Left kidney (tissue), 8 donors: ENCODE measurements at places on chromosomes 4 and X. TPM values are rescaled to one million over a fixed set of nuclear protein-coding genes. Genes with fewer than 3 reads are reported as not detected.

DNA sequence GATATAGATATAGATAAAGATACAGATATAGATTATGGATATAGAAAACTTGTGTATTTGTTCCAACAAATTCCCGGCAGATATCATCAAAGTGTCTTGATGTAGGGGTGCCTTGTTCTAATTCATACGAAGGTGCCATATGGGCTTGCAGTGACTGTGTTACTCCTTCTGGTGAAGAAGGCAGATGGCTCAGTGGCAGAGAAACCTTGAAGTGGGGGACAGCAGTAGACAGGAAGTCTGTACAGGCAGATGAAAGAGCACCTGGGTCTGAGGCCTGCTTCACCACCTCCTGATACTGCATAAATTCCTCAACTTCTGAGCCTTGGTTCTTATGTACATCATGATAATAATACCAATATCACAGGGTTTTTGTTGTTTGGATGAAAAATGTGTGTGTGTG lies 179.5 kb upstream of the GATB start:
- no peak for DNase-seq

DNA sequence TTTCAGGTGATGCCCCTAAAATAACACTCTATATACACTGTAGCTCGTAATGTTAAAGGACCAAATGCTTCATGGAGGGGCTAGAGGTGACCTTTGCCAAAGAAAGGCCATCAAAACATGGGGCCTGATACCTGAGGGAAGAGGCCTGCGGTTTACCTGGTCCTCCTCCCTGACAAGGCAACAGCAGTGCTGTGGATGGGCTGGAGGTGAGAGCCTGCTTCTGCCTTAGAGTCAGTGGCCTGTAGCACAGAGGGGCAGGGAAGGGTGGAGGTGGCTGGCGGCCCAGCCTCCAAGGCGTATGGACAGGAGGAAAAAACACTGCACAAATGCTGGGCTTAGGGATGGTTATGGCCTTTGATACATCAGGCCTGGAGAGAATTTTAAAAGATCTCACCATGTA lies 137.8 kb upstream of the USP38 start:
- DNase-seq: no peak

- DNase-seq: no peak
These were observed 3.6 kb downstream of the OTUD4 start for GRCh38 chr4:145176641-145177432.

Gene OTUD6A
- polyA plus RNA-seq: not detected

GRCh38 chr4:2767705-2768074 lies 11.6 kb upstream of the TNIP2 start:
- no peak for DNase-seq

DNA sequence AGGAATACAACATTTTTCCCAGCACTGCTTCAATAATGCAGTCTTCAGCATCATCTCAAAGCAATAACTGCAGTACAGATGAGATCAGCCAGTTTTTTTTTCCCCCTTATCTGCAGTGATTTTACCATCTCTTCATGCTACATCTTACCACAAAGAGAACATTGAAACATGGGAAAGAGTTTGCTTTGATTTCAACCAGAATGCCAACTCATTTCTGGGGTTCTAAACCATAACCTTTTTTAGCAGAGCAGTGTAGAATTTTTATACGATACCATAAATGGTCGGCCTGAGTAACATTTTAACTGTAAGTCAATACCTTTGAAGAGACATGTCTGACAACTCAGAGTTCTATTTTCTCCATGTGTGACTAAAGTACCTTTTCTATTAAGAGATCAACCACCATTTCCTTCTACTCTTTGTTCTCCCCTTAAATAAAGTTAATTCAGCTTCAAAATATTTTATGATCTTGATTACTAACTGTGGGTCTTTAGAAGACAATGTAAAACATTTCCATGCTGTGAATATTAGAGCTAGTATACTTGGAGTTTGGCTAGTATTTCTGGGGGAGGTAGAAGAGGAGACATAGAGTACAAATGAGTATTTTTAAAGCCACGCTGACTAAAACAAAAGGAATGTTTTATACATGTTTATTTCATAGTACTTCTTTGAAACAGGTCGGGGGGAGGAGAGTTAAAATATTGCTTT lies 69.1 kb downstream of the TET2 start:
- DNase-seq: no peak

DNA sequence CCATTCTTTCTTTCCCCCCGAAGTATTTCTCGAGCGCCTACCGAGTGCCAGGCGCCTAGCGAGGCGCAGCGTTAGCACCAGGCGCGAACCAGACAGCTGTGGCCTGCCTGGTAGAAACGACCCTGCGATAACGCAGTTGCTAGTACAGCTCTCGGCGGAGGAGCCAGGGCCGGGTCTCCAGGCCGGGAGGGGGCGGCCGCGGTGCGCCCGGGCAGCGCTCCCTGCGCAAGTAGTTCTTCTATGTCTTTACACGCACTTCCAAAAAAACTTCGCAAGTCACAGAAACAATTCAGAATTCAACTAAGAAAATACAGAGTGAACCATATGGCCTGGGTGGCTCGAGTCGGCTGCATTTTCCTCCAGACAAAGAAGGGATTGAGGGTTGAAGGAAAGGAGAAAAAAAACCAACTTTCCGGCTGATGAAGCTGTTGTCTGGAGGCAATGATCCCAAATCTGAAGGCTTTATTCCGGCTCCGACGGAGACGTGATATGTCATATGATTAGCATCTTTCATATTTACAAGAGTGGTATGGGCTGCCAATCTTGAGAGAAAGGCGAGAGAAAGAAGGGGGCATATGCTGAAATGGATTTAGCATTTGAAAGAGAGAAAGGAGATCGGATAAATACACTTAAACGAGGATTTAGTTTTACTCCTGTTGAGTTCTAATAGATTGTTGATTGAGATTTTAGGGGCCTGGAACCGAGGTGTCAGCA lies 7.2 kb upstream of the NEUROG2 start:
- peak; percentile 37 for DNase-seq

Gene DCLK2
- 12.0 TPM for polyA plus RNA-seq

Gene PASD1
- polyA plus RNA-seq: 0.05 TPM

Gene FSTL5
- polyA plus RNA-seq: 3.2 TPM

Gene GPR78
- polyA plus RNA-seq: 1.1 TPM

- no peak for DNase-seq
These were observed 100.2 kb upstream of the METTL14 start for GRCh38 chr4:118585015-118585414.

Gene ADH1B
- polyA plus RNA-seq: 16.7 TPM

DNA sequence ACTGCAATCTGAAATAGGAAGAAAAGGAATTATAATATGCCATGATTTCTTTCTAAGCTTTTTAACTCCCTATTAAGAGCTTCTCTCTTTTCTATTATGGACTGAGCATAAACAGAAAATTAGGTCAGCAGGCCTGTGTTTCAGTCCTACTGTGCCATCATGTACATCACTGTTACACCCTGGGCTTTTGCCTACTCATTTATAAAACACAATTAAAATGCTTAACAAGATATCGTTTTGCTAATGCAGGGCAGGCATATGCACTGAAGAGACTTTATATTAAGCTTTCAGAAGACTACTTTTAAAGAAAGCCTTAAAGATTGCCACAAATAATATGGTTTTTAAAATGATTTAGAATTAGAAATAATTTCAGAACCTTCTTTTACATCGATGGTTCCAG lies 828 bp upstream of the BBS12 start:
- no peak for DNase-seq

- DNase-seq: no peak
These were observed 51.5 kb downstream of the FHIP1A start for GRCh38 chr4:151460434-151460833.

GRCh38 chr4:17762726-17763125 lies 18.7 kb downstream of the FAM184B start:
- DNase-seq: no peak

DNA sequence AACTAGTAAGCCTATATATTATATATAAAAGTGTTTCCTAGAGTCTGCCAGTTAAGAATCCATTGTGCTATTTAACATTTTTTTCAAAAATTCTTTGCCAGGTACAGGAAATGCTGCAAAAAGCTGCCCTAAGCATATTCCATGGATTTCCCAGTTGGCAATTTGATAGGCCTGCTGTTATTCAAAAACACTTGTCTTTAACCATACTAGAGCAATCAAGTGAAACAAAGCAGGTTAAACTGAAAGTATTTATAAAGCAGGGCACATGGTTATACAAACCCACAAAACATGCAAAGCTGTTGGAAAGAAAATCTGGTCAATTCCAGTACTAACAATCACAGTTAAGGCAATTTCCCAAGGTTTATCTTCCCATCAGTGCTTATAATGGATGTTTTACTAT lies 159.9 kb downstream of the UNC5C start:
- DNase-seq: peak; percentile 47

- no peak for DNase-seq
These were observed 118.0 kb downstream of the SPCS3 start for GRCh38 chr4:176437756-176438155.

DNA sequence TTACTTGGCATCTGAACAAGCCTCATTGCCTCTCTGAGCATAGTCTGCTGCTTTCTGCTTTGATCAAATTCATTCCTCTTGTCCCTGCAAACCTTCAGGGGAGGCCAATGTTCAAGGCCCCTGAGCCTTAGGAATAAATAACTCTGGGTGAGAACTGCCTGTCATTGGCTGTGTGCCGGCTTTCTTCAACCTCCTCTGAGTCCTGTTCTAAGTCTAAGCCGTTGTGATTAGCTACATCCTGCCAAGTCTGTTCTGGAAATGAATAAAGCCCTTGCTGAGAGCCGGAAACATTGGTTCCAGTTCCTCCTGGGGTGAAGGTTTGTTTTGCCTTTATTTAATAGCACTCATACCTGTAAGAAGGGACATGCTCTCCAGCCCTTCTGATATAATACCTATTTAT lies 13.8 kb downstream of the RNF4 start:
- no peak for DNase-seq

DNA sequence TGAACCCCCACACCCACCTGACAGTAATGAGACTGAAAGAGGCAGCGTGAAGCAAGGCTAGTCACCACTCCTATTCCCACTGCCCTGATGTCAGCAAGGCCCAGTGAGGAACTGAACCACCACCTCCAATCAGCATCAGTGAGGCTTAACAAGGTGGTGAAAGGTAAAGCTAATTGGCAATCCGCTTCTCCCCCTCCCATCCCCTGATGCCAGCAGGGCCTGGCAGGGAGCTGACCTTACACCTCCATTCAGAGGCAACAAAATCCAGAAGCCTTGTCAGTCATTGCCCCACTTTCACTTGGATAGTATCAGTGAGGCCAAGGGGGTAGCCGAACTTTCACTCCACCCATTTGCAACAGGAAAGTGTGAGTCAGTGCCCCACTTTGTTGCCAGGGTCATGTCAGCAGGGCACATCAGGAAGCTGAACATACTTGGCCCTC lies 60.8 kb downstream of the AWAT2 start:
- no peak for DNase-seq

Gene TMPRSS11F
- 0.12 TPM for polyA plus RNA-seq

Gene DDX53
- polyA plus RNA-seq: not detected

Gene ASB12
- polyA plus RNA-seq: 0.53 TPM

DNA sequence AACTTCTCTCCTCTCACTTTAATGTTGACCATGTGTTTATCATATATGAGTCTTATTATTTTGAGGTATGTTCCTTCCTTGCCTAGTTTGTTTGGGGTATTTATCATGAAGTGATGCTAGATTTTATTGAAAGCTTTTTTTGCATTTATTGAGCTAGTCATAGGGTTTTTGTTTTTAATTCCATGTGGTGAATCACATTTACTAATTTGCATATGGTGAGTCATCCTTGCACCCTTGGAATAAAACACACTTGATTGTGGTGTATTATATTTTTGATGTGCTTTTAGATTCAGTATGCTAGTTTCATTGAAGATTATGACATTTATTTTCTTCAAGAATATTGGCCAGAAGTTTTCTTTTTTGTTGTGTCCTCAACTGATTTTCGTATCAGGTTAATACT lies 464.6 kb downstream of the PCDH18 start:
- no peak for DNase-seq

- DNase-seq: no peak
These were observed 13.1 kb upstream of the DRP2 start for GRCh38 chrX:101206471-101206870.

Gene DIPK2B
- polyA plus RNA-seq: 9.9 TPM

DNA sequence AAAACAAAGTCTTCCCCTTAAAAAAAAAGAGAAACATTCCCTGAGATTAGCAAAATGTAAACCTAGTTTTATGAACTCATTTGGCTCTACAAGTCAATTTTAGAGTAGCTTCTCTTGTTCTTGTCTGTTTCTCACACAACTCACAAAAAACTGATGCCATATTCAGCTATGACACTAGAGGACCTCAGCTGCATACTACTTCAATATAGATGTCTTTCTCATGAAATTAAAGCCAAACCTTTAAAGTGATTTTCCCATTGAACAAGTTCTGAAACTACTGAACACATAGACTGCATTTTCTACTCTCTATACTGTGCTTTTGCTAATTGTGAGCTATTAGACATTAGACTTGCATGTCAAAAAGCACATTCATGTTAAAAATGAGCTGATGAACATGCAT lies 49.8 kb downstream of the TBCK start:
- DNase-seq: peak; percentile 11

Gene RPA4
- not detected for polyA plus RNA-seq

DNA sequence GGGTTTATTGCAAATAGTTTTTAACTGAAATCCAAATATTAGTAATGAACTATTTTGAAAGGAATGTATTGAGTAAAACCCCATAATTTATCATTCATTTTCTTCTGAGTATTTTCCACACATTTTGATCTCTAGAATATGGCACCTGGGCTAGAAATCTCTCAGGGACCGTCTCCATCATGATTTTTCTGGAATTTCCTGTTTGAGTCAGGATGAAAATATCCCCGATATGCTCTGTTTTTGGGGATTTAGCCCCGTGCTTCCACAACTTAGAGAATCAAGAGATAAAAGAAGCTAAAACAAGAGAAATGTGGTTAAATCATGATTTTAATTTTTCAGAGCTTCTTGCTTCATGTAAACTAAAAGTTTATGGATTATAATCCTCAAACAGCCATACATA lies 114.2 kb downstream of the SPCS3 start:
- DNase-seq: no peak
